ENCODE measurements at places on chromosomes 4 and X.

DNA sequence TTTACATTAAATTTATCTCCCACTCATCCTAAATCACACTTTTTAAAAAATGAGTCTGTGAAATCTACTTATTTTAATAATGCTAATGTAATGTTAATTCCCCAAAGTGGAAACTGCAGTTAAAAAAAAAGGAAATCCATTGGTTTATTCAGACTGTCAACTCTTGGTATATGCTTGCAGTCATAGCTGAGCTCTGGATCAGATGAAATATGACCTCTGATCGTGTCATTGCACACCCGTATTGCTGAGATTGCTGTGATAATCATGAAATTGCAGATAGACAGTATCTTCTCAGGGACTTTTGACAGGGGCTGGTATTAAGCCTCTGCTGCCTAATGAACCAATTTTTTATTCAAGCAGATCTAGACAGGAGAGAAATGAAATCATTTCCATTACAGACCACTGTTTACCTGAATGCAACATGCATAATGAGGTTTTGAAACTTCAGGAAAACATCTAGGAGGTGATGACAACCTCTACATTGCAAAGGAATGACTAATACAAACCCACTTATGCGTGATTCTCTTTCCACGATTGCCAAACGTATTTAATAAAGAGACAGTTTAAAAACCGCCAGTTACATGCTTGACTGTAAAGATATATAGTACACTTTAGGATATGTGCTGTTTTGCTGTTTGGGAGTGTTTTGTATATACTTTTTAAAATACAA, 138.3 kb upstream of the PUDP start:
- DNase-seq = no peak

DNA sequence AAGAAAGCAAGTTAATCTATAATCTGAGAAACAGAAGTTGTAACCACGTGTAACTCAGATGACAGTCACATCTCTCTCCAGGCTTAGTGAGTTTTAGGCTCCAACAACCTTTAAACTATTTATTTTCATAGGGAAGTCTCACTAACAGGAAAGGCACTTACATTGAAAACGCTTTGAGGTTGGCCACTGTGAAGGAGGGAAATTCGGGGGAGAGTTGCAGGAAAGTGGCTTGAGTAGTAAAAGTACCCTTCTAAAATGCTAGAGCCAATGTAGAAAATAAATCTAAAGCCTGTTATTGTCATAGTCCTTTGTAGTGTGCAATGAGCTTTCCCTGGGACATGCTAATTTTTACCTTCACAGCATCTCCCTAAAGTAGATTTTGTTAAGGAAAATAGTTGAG, 995 bp upstream of the NFXL1 start:
- no peak for DNase-seq

DNA sequence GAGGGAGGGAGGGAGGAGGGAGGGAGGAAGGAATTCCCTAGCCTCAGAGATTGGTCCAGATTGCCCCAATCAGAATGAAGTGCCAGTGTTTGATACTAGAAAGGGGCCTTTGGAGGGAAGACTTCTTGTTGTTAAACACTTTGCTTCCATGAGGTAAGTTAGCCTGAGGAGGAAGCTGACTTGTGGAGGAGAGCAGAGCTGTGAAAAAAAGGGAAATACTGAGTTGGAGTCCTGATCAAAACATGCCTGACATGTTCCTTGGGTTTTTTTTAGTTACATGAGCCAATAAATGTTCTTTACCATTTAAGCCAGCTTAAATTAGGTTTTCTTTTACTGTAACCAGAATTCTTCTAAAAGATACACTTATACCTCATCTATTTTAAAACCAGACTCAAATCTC, 57.6 kb downstream of the GSX2 start:
- no peak for DNase-seq

DNA sequence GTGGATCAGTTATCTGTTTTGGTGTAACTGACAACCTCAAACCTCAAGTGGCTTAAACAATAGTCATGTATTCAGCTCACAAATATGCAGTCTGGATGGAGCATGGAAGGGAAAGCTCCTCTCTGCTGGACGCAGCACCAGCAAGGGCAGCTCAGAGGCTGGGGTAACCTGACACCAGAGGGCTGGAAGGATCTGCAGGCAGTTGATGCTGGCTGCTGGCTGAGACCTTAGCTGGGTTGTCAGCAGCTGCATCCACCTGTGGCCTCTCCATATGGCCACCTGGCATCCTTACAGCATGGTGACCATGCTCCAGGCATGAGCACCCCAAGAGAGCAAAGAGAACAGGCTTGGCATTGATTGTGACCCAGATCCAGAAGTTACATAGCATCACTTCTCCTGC, 46.7 kb downstream of the ENPP6 start:
- no peak for DNase-seq

GRCh38 chrX:113412106-113412505, 571.5 kb upstream of the AMOT start:
- no peak for DNase-seq

DNA sequence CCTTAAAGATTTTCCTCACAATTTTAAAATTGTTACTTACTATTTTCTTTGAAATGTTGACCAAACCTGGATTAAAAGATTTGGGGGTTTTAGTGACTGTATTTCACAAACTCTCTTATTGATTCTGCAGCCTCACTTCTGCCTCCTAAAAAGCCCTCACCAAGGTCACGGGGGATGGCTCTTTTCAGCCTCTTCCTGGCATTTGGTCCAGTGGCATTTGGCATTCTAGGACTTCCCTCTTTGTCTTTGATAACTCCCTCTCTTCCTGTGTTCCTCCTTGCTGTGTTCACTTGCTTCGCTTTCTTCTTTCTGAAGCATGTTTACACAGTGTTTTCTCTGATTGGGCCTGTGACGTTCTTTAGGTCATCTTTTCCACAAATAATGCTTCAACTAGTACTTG, 21.5 kb downstream of the PKD2 start:
- no peak for DNase-seq

DNA sequence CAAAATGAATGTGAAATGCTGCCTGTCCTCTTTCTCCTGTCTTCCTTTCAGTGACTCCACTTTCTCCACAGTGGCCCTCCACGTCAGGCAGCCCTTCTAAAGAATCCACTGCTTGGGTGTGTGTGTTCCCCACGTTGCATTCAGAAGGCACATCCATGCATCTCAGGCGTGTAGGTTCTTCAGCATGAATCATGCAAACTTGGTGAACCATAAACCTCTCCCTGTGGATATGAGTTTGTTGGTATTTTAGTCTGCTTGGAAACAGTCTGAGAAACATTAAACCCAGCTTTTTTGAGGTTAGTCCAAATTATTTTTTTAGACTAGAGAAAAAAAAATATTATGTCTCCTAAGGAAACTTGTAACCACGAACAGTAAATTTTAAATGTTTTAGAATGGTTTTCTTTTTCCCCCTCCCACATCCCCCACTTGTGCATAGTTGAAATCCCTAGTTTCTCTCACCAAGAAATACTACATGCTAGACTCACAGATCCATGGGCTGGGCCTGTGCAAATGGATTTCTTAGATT, 251.6 kb downstream of the CBR4 start:
- no peak for DNase-seq

- DNase-seq = no peak
Observed at GRCh38 chr4:27595571-27596360, 735.1 kb downstream of the STIM2 start.

DNA sequence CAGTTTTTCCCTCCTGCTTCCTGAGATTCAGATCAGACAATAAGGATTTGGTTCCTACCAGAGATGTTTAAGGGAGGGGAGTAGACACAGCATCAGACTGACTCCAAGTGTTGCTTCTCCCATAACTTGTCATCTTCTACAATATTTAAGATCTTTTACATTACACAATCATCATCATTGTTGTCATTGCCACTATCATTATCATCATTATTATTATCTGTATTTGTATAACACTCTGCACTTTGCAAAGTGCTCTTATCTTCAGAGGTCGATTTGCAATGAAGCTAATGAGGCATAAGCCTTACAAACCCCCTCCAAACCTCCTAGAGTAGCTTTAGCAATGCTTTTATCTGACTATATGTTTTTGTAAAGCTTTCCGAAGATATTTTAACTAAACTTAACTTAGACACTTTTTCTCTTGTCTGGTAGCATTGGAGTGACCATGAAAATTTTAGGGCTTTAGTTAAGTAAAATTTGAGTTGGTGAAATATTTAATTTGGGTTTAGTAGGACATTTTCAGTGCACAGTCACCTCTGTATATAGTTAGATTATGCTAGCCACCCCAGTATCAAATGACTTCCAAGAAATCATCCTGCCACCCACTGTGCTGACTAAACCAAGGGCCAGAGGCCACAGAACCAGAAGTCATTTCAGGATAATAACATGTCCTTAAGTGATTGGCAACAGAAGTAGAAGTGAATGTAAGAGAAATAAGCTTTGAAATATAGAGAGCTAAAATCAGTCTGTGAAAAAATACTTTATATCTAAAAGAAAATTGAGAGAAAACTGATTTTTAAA, 124.2 kb upstream of the NRK start:
- DNase-seq = no peak

GRCh38 chrX:3516051-3516541, 169.6 kb upstream of the MXRA5 start:
- no peak for DNase-seq

- no peak for DNase-seq
Observed at GRCh38 chrX:133609166-133609565, 193.9 kb upstream of the GPC4 start.

- DNase-seq = no peak
Observed at GRCh38 chr4:1136048-1136447, 22.7 kb upstream of the RNF212 start.

GRCh38 chr4:16067515-16067914, 16.3 kb downstream of the PROM1 start:
- no peak for DNase-seq

DNA sequence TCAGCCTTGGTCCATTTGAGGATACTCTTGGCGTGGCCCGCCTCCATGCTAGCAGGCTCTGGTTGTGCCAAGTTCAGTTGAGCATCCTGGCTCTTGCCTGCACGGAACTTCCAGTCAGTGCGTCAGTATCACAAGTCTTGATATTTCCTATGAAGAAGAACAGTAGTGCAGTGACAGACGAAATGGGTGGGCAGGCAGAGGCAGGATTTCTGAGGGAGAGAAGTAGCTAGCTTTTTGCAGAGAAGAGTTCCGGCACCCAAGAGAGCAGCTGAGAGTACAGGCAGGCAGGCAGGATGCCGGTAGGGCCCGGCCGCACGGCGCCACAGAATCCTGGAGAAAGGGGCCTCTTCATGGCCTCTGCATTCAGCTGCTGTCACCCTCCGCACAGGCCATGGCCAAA, 56.1 kb upstream of the MSANTD1 start:
- DNase-seq = no peak

DNA sequence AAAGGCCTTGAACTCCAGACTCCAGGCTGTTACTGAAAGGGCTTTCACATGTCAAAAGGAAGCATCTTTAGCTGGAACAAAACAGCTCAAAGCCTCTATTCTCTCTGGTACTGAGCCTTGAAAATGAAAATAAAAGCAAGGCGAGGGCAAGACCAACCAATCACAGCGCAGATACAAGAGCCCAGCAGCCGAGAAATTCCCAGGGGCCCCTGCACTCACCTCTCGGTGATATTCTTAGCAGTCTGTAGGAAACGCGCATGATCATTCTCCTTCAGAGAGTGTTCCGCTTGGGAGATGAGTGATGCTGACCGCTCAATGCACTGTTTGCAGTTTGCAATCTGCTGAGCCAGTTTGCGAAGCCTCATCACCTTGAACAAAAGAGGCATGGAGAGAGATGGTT, 138.1 kb downstream of the MID1 start:
- no peak for DNase-seq

GRCh38 chr4:179607003-179607402, 2164.8 kb upstream of the AGA start:
- no peak for DNase-seq

DNA sequence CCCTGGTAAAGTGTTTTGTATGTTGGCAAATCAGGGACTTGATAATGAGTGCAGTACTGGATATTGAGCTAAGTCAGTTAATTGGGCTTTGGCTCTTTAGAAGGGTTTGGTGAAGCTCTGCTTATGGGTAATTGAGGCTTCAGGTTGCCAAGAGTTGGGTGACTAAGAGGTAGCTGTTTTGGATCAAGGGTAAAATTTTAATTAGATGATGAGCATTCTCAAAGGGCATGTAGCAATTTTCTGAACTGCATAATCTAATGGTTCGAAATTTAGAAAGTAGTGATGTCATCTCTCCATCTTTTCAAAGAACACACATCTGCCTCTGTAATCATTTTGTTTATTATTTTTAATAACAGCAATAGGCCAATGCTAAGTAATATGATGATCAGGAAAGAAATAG, 5.5 kb upstream of the TRIM2 start:
- no peak for DNase-seq

DNA sequence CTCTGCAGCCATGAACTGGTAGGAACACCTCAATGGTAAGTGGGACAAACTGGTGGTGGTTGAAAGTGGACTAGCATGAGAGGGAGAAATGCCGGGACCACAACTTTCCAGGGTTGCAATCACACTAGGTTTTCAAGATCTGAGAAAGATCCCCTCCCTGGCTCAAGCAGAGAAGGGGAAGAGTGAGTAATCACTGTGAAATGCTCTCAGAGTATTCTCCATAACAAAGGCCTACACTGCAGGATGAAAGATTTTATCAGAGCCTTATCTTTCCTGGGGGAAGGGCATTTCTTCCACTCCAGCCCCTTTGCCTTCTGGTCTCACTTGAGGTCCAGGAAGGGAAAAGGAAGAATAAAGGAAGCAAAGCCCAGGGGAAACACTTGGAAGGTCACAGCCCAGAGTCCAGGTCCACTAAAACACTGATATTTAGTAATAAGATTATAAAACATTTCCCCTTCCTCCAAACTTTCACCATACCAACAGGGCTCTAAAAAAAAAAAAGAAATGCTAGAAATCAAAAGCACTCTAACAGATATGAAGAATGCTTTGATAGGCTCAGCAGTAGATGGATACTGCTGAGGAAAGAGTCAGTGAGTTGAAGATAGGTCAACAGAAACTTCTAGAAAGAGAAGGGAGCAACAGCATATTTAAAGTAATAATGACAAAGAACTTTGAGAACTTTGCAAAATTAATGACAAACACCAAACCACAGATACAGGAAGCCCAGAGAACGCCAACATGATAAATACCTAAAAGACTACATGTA, 95.9 kb downstream of the WDFY3 start:
- no peak for DNase-seq

GRCh38 chrX:47579537-47579936, 2.7 kb upstream of the TIMP1 start:
- DNase-seq = no peak

GRCh38 chr4:7608046-7608445, 173.3 kb upstream of the PSAPL1 start:
- no peak for DNase-seq

- DNase-seq = no peak
Observed at GRCh38 chr4:41573502-41574001, 35.6 kb downstream of the LIMCH1 start.

GRCh38 chr4:110793890-110794554, 171.1 kb upstream of the PITX2 start:
- DNase-seq = no peak

DNA sequence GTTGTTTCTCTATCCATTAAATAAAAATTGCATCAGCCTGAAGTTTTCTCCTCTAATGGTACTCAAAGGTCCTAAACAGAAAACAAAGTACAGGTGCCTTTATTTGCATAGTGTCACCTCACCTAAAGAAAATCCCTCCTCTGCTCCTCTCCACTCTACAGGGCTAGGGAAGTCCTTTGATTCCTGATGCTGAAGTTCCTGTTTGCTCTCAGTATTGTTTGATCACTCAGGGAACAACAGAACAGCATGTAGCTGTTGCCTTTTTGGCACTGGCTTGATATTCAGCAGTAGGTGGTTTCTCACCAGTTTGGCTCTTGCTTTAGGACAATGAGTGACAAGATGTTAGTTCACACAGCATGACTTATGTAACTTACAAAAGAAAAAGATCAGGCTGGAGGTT, 156.2 kb upstream of the SLC7A11 start:
- DNase-seq = no peak

- no peak for DNase-seq
Observed at GRCh38 chr4:181176306-181176705, 1066.9 kb upstream of the TENM3 start.

Data from activated naive CD4-positive, alpha-beta T cell treated with anti-CD3 and anti-CD28 coated beads, Interleukin-2, amount 10 ng/mL, durations not matched to agents 7 days and 5 days (primary cell).